Activated naive CD4-positive, alpha-beta T cell treated with anti-CD3 and anti-CD28 coated beads, Interleukin-2, amount 10 ng/mL, durations not matched to agents 7 days and 5 days (primary cell): ENCODE measurements at places on chromosomes 4 and X.

DNA sequence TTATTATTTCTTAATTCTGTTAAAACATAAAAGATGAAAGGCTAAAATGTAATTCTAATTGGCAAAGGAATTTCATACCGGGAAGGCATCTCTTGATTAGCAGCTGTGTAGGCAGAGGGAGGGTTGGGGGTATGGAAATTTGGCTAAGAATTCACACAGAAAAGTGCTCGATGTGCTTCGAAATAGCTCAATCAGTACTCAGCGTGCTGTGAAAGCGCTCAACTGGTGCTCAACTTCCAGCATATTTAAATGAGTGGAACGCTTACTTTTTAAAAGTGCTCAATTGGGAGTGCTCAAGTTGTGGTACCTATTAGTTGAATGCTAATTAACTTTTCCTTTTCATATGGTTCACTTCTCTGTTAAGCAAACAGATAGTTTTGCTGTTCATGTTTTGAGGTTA is 695.9 kb upstream of the ATOH1 start:
- DNase-seq, result no peak

DNA sequence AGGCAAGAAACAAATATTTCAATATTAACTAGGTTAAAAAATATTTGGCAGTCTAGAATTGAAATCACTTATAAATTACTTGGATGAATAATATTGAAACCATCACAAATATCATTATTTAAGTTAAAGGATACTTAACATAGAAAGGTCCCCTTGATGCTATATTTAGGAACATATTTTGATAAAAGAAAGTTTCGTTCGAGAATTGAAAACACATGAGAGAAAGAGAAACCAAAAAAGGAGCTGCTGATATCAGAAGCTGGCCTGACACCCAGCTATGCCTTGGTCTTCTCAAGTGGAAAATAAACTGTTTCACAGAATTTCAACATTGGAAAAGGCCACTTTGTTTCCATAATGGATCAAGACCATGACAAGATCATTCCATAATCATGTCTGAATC is 762.4 kb downstream of the DMD start:
- DNase-seq, result no peak

GRCh38 chr4:185567381-185568376 is 32.4 kb upstream of the PDLIM3 start:
- no peak for DNase-seq

GRCh38 chrX:96433409-96434077 is 251.1 kb upstream of the DIAPH2 start:
- no peak for DNase-seq
